ENCODE measurements at places on chromosomes 1 and 21.

- no peak for DNase-seq
Observed at GRCh38 chr1:204879351-204879750, 8.7 kb downstream of the NFASC start.

GRCh38 chr1:93827633-93828366, 51.2 kb downstream of the DNTTIP2 start:
- no peak for DNase-seq

DNA sequence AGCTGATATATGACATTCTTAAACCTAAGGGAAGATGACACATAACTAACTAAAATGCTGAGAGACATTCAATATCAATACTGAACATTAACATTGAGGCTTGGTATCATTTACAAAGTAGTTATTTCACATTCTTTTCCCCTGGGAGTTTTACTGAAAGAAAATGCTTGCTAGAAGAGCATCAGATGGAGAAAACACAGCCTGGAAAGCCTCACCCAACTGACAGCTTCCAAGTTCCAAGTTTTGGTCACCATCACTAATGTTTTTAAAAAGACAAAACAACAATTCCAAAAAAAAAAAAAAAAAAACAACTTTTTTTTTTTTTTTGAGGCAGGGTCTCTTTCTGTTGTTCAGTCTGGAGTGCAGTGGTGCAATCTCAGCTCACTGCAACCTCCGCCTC, 80.6 kb downstream of the DSCAM start:
- no peak for DNase-seq

GRCh38 chr1:69045572-69045971, 522.1 kb upstream of the LRRC7 start:
- no peak for DNase-seq

- DNase-seq = no peak
Observed at GRCh38 chr1:53738205-53739108, 507 bp downstream of the GLIS1 start.

DNA sequence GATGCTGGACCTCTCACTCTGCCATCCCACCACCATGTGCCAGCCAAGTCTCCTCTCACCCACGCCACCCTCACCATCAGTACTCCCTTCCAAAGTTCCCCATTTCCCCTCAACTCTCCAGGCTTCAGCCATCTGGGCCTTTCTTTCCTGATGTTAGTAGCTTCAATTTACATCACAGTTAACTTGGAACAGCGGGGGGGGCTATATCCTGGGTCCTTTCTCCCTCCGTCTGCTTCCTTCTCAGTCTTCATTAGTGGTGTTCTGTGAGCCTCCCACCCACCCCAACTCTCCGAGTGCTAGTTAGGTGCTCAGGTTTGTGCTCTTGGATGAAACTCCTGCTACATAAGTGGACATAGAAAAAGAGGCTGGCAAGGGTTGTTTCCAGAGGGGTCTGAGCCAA, 31.9 kb downstream of the KCNC4 start:
- DNase-seq = no peak

DNA sequence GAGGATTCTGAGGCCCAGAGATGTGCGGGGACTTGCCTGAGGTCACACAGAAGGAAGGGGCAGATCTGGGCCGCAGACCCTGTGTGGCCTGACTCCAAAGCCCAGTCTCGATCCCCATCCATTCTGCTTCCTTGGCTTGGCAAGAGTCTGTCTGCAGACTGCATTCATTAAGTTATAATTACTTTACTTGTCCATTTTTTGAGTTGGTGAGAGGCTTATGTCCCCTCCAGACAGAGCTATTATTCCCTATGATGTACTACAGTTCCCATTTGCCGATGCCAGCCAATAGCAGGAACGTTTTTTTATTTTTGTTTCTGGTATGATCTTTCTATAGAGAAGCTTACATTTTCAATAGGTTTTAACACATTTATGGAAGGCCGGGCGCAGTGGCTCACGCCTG, 101.5 kb downstream of the ARHGEF10L start:
- DNase-seq = no peak

DNA sequence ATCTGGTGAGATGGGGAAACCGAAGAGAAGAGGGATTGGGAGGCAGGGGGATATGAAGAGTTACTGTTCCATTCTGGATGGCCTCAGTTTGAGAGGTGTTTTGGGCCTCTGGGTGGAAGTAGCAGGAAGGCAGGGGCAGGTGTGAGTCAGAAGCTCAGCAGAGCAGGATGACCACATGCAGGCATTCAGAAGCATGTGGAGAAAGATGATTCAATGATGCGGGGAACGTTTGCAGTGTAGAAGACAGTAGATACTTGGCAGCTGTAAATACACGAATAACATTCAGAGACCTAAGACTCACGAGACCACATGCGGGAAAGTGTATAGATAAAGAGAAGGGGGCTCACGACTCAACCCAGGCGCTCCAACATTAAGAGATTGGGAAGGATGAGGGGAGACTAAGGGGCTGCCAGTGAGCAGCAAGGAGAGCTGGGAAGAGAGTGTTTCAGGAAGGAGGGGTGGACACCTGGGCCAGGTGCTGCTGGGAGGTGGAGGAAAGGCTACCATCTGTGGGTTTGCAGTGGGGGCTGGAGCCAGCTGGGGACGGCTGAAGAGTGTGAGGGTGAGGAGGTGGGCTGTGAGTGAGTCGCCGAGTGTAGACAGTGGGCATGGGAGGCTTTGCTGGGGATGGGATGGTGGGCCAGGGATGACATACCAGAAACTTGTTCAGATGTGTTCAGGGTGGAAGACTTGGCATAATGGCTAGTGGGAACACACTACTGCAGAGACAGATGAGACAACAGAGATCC, 5.8 kb upstream of the EPS8L3 start:
- no peak for DNase-seq

GRCh38 chr1:88296227-88296626, 387.8 kb upstream of the PKN2 start:
- no peak for DNase-seq

- DNase-seq = no peak
Observed at GRCh38 chr1:15953791-15954241, 22.1 kb downstream of the ZBTB17 start.

DNA sequence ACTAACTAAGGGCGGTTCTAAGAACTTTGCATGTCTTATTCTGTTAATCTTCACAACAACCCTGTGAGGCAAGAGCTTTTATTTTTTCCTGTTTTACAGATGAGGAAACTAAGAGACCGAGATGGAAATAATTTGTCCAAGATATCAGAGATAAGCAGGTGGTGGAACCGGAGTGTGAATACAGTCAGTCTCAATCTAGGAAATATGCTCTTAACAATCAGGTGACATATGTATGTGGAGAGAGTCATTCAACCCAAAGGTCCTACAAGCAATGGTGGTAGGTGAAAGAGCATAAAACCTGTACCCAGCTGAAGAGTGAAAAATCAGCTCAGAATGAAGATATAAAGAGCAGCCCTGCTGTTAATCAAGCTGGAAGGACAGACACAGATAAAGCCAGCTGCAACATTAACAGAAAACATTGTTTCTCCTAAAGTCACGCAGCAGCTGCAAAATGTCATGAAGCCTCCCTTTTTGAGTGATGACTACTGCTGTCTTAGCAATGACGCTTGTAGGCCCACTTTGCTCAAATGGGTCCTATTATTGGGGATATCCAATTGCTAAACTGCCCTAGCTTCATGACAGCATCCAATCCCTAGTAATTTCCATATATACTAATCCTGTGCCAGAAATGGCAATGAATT, 30.5 kb upstream of the FCAMR start:
- DNase-seq = no peak

DNA sequence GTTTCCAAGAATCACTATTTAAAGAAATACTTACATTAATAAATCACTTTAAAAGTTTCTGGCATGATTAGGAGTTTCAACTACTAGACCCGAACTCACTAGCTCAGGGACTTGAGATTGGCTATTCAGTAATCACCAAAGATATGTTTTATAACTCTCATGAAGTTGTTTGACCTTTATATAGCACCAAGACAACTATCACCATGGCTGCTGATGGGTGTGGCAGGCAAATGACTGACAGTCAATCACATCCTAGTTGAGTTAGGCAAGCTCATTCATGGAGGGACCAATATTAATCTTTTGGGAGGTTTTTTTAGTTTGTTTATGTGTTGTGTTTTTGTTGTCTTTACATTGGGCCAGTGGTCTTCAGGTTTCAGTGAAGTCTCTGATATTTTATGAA, 376.3 kb upstream of the C1orf87 start:
- no peak for DNase-seq

GRCh38 chr1:8303141-8303540, 14.8 kb upstream of the SLC45A1 start:
- DNase-seq = no peak

GRCh38 chr1:231165371-231165770, 3.5 kb downstream of the TRIM67 start:
- DNase-seq = no peak

DNA sequence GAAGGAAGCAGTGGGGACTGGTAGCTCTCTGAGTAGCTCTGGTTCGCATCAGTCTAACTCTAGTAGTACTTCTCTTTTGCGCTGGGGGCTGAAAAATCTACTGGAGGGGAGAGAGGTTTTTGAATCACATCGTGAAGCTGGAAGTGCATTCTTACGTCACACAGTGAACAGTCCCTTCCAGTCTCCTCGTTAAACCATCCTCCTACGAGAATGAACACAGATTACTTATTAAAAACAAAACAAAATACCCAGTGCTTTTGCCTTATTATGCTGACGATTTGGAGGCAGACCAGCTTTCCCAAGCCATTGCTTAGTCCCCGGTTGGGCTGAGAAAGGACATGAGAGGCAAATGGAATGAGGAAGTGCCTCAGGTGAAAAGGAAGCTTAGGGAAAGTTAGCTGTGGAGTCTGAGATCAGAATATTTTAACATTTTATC, 16.1 kb downstream of the HUNK start:
- no peak for DNase-seq

DNA sequence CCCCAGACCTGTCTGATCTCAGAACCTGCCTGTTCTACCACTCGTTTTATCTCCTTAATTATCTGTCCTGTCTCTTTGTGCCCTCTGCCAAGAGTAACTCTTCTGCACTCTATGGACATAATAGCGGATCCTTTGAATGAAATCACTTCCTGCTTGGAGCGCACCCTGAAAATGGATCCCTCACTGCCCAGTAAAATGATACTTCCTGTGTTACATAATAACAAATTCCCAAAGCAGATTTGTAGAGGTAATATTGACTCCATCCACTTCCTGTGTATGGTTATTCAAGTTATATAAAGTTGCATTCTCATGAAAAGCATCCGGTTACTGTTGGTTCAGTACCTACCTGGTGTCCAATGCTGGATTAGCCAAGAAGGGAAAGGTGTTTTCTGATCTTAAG, 246.0 kb downstream of the TRABD2B start:
- no peak for DNase-seq

DNA sequence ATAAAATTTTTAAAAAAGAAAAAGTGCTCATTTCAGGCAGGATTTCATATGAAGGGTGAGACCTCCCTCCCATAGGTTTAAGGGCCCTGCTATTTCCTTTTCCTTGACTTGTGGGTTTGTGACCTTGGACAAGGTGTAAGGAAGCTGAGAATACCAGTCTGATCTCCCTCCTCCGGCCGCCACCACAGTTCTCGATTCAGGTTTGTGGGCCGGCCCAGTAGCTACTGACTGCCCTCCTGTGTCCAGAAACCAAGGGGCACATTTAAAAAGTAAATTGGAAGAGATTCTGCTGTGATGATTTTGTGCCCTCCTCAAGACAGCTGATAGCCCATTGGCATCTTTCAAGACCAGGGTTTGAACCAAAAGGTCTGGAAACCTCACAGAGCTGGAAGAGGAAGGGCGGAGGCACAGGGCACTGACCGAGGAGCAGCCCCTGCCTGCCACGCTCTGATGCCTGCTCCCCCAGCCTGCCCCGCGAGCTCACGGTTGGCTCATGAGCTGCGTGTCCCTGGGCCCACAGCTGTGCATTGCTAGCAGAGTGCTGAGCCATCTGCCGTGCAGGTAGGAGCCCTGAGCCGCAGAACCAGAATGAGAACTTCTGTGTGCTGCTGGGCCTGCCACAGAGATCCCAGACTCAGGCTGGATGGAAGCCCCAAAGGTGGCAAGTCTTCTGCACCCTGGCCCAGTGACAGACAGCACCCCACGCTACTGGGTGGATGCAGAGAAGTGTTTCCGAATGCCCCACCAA, 348.7 kb downstream of the NPHP4 start:
- DNase-seq = no peak

DNA sequence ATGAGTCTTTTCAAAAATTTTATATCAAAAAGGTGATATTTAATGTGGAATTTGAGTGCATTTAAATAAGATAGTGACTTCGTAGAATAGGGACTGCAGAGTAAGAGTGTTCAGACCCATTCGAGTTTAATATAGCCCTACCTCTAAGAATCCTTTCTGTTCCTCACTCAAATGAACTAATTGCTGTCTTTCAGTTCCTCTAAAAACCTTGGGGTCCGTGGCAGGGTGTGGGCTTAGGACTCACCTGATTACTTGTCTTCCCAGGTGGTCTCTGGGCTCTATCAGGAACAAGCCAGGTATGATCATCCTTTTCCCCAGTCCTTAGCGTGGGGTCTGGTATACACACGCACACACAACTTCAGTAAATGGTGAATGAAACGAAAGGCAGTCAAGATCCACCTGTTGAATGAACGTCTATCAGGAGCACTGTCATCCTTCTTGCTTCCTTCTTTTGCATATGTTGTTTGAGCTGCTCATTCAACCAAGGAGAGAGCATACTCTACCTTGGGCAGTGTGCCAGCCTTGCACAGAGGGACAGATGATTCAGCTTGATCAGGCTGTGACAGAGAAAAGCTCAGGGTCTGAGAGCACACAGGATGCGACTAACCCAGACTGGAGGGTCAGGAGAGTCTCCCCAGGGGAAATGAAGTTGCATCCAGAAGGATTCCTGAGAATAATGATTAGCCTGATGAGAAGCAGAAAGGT, 1.2 kb upstream of the RNF11 start:
- no peak for DNase-seq

- DNase-seq = no peak
Observed at GRCh38 chr1:215543191-215543606, 23.9 kb upstream of the KCTD3 start.

DNA sequence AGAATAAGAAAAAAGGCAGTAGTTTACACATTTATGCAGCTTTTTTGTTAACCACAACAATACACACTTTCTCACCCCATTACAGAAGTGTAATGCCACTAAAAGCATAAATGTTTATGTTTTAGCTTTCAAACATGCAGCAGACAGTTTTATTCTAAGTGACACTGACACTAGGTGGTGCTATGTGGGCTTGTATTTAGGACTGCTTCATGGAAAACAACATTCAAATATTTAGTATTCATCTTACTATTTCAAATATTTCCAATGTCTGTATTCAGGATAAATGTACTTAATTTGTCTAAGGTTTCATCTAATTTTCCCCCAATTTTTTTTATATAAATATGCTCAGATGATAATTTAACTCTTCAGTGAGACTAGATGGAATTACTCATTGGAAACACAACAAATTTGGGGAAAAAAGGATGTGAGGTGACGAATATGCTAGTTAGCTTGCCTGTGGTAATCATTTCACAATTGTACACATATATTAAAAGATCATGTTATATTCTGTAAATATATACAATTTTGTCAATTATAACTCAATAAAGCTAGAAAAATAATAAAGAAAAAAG, 71.4 kb downstream of the USP1 start:
- no peak for DNase-seq

DNA sequence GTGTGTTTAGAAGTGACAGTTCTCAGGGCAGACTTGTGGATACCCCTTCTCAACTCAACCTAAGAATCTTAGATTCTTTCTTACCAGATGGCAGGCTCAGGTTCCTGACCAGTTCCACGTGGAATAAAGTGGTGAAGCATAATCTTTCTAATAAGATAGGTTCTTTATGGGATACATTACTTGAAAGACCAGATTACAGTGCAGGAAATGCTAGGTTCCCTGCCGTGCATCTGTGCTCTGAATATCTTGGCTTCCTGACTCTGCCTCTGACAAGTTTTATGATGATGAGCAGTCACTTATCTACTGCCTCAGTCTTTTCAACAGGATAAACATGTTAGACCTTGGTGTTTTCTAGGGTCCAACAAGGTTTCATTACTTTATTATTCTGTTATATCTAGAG, 207.9 kb upstream of the CACYBP start:
- DNase-seq = no peak
